EH (cell line): ENCODE measurements at places on chromosomes 11 and 22.

GRCh38 chr11:83508804-83509203 lies 222.6 kb upstream of the CCDC90B start:
- DNase-seq: no peak

DNA sequence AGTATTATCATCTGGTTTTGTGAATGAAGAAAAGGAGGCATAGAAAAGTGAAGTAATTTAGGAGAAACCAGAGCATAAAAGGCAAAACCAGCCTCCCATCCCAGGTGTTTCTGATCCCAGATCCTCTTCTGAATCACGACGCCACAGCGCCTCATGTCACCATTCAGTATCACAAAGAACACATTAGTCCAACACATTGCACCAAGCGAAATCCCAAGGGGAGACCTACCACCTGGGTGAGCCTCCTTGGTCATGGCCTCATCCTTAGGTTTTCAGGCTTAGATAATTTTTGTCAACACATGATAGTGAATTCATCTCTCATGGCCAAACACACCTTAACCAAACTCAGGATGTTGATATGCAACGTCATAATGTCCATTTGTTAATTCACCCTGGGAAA lies 181.5 kb upstream of the SORL1-AS1 start:
- DNase-seq: no peak

GRCh38 chr22:36853407-36854099 lies 7.3 kb upstream of the NCF4 start:
- DNase-seq: peak; percentile 51

DNA sequence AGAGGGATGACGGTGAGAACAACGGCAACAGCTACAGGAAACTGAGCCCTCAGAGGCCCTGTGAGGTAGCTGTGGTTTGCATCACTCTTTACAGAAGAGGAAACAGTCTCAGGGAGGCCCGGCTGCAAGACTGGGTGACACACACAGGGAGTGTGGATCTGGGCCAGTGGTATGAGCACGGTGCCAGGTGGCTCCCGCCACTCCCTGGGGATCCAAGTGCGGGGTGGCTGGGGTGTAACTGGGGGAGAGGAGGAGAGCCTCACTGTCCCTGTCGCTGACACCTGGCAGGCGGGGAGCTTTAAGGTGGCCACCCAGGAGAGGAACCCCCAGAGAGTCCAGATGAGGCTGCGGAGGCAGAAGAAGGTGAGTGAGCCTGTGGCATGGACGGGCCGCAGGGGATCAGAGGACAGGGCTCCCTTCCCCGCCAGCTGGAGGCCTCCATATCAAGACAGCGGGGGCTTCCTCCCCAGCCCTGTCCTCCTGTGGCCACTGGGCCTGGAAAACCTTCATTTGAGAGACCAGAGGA lies 5.6 kb downstream of the RGL4 start:
- DNase-seq: no peak

- no peak for DNase-seq
These were observed 11.8 kb upstream of the PLAAT2 start for GRCh38 chr11:63574856-63575602.

GRCh38 chr22:20016734-20017621 lies at the start of gene ARVCF:
Gene ARVCF, minus strand, starts transcription at chr22:20016823. Its CDS starts 26,029 bp downstream, at chr22:19990794.
- peak; percentile 81 for DNase-seq

DNA sequence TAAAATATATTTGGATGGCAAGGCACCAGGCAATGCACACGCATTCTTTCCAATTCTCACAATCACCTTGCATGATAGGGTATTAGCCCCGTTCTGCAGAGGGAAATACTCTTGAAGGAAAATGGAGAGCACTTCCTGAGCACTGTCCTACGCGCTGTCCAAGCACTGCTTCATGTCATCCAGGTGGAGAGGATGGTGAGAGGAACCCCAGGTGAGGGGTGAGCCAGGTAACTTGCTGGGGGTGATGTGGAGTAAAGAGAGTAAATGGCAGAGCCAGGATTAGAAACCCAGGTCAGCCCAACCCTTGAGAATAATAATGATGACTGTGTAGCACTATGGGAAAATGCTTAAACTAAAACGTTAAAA lies 711 bp upstream of the PACSIN2 start:
- no peak for DNase-seq

GRCh38 chr22:32570501-32570900 lies 95.9 kb downstream of the FBXO7 start:
- DNase-seq: no peak

GRCh38 chr11:35787013-35787504 lies 124.5 kb downstream of the TRIM44 start:
- peak; percentile 81 for DNase-seq

- no peak for DNase-seq
These were observed 53.7 kb upstream of the FDX1 start for GRCh38 chr11:110376021-110376420.

GRCh38 chr11:46947399-46948077 lies 11.0 kb downstream of the CSTPP1 start:
- DNase-seq: no peak

DNA sequence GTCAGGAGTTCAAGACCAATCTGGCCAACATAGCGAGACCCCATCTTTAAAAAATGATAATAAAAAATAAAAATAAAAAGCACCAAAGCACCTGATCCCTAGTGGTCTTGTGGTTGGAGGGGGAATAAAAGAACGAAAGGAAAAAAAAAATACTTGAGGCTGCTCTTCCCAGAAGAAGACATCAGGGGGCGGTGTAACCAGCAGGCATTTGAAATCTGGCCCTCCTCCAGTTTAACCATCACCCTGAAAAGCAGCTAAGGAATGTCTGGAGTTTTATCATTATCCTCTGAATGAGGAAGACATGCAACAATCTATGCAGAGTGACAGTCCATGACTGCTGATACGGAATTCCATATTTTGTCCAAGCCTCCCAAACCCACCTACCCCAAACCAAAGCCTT lies 5.6 kb upstream of the KCTD17 start:
- peak; percentile 81 for DNase-seq

DNA sequence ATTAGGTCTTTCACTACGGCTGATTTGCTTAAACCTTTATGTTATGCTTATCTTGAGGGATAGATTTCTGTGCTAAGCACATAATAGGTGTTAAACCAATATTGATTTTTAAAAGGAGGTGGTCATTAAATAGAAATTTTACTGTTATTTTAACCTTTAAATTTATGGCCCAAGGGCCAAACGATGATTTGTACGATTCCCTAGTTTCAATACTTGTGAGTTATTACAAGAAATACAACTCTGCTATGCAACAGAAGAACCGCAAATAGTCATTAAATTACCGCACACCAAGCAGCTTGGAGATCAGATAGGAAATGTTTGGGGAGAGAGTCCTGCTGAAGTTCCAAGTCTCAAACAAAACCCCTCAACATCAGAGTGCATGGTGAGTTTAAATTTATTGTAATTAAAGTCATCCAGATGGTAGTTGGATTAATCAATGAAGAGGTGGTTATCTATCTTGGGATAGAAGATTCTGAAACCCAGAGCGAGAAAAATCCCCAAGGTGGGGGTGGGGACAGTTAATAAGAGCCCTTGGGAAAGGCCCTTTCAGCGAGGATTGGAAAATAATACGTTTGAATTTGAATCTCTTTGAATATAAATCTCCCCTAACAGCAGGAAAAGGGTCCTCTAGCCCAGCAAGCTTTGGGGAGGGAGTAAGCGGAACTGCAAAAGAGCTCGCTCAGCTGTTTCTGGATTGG lies 805 bp upstream of the QSER1 start:
- peak; percentile 23 for DNase-seq

DNA sequence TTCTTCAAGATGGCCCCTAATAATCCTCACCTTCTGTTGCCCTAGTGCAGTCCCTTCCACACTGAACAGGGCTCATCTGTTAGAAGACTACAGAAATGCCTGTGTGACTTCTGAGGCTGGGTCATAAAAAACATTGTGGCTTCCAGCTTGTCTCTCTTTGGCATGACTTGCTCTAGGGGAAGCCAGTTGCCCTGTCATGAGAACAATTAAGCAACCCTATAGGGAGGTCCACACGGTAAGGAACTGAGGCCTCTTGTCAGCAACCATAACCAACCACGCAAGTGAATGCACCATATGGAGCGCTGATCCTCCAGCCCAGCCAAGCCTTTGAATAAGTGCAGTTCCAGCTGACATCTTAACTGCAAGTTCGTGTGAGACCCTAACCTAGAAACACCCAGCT lies 2.6 kb downstream of the LIPT2 start:
- no peak for DNase-seq

DNA sequence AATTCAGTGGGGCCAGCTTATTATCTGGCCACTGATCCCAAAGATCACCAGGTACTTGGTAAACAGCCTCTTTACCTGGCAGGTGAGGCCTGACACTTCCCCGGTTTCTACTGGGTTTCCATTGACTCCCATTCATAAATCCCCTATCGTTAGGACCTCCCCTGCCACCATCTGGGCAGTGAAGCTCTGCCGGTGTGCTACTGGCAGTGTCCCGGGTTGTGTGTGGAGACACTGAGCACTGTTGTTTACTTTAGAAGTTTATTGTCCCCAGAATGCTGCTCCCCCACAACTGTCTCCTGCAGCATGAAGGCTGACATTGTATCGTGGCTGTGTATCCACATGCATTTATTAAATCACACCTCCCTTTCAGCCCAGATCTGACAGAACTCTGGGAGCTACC lies 142.7 kb downstream of the WNT7B start:
- no peak for DNase-seq

GRCh38 chr11:66479394-66480116 lies 679 bp upstream of the DPP3 start:
- DNase-seq: peak; percentile 55

- no peak for DNase-seq
These were observed 30.9 kb downstream of the LMO2 start for GRCh38 chr11:33860926-33861325.

DNA sequence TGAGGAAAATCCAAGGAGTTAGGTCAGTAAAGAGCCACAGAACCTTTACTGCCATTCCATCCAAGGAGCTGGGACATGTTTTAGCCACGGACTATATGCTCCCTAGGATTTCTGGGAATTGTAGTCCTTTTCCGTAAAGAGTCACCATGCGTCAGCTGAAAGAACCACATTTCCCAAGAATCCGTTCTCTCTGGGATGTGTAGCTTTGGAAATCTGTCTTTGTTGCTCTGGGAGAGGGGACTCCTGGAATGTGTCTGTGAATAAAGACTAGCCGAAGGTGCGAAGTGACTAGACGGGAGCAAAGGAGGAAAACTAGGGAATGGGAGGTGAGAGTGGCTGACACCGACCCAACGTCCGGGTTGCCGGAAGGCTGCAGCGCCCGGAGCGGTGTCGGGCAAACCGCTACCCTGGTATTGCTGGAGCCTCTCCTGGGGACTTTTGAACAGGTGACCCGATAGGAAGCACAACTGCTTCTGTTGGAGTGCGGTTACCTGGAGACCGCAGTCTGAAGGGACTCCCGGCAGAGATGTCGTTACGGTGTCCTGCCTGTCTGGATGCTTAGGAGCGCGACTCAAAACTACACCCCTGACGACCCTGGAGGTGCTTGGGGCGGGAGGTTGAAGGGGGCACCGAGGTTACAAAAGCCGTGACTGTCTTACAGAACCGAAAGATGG lies at the start of gene IFTAP:
Gene IFTAP (plus strand): TSS at position 187 of the 674 bp plus-strand sequence. CDS start 15,602 bp downstream, outside the sequence.
- peak; percentile 93 for DNase-seq

- DNase-seq: no peak
These were observed 1.4 kb downstream of the KDELR3 start for GRCh38 chr22:38469306-38469781.

- no peak for DNase-seq
These were observed 42.5 kb upstream of the CDON start for GRCh38 chr11:126105022-126105747.

DNA sequence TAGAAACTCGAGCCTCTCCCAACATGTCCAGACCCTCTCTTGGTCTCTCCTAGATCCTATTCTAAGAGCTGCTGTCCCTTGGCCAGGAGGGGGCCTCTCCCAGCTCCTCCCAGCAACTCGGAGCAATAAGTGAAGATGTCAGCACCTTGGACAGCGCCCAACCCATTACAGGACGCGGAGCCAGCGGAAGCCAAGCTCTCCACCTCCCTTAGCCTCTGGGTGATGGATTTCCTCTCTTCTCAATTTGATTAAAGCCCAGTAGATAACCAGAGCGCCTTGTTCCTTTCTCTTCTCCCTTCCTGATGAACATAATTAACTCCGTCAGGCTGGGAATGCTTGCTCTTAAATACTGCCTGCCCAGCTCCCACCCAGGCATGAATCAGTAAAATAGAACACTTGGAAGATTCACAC lies 26.2 kb upstream of the TPBGL start:
- DNase-seq: peak; percentile 80

GRCh38 chr11:124928942-124929665 lies 6.7 kb downstream of the HEPACAM start:
- no peak for DNase-seq

- DNase-seq: no peak
These were observed 75.4 kb downstream of the TRIM29 start for GRCh38 chr11:120062561-120062930.
